Activated T-cell treated with anti-CD3 and anti-CD28 coated beads, Interleukin-2, amount 50 U/mL, for 72 hours (primary cell): ENCODE measurements at places on chromosomes 3 and 15. TPM values are rescaled to one million over a fixed set of nuclear protein-coding genes. Genes with fewer than 3 reads are reported as not detected.

DNA sequence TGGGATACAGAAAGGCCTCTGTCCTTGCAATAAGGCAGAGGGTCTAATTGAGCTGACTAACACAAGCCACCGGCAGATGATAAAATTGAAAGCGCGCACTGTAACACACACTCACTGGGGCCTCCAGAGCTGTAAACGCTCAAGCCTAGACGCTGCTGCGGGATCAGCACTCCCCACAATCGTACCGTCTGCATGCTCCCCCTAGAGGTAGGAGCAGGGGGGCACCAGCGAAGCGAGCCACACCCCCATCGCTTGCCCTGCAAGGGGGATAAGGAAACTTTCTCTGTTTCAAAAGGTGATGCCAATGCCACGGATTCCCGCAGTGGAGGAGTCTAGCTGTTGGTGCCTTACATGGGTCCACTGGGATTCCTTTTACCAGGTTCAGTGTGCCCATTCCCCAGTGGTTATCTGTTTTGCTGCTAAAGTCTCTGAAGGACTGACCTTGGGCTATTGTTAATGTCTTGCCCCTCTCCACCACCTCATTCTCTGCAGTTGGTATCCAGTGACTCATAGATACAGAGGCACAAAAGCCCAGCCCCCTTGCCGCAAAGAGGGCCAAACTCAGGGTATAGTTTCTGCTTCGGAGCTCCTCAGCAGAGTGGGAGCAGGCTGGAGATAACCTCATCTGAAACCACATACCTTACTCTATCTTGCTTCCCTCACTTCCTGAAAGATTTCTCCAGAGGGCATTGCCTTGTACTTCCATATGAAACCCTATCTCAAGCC, 139.3 kb upstream of the KBTBD8 start:
- DNase-seq = no peak
- no peaks in the 10 kb centered on the region for H3K4me1 ChIP-seq
- H3K27me3 ChIP-seq = peaks cover 7% of the 10 kb centered on the region
- H3K4me3 ChIP-seq = no peak overlapping the region
- H3K27ac ChIP-seq = no peak overlapping the region

- H3K27ac ChIP-seq = no peak overlapping the region
- H3K4me3 ChIP-seq = peak overlapping the region; percentile 11
- peaks cover 8% of the 10 kb centered on the region for H3K36me3 ChIP-seq
- H3K27me3 ChIP-seq = no peaks in the 10 kb centered on the region
- peaks cover 53% of the 10 kb centered on the region for H3K4me1 ChIP-seq
These were observed 2.8 kb upstream of the C15orf40 start for GRCh38 chr15:83014205-83014653.

DNA sequence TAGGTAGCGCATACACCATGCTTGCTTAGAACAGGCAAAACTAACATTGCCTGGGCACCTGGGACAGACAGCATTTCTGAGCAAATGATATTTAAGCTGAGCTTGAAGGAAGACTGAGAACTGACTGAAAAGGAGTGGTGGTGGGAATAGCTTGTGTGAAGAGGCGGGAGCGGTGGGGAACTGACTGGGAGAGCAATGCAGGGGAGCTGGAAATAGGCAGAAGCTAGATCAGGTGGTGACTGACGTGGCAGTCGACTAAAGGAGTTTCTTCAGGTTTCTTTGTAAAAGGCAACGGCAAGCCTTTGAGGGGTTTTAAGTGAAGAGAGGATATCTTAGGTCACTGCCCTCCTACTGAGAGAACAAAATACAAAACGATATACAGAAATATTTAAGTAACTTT, 61.8 kb downstream of the NEO1 start:
- no peaks in the 10 kb centered on the region for H3K36me3 ChIP-seq
- H3K4me1 ChIP-seq = no peaks in the 10 kb centered on the region
- DNase-seq = no peak
- H3K4me3 ChIP-seq = no peak overlapping the region

- DNase-seq = peak; percentile 78
- peaks cover 4% of the 10 kb centered on the region for H3K4me1 ChIP-seq
- peaks cover 5% of the 10 kb centered on the region for H3K36me3 ChIP-seq
- no peak overlapping the region for H3K27ac ChIP-seq
These were observed 43.9 kb upstream of the RYK start for GRCh38 chr3:134294302-134295280.

GRCh38 chr3:140199743-140200142, 264.8 kb downstream of the CLSTN2 start:
- no peak for DNase-seq
- H3K27ac ChIP-seq = no peak overlapping the region
- H3K4me1 ChIP-seq = no peaks in the 10 kb centered on the region
- H3K27me3 ChIP-seq = peaks cover 22% of the 10 kb centered on the region

The SLC24A5 gene
- total RNA-seq = not detected

The TMEM212 gene
- not detected for total RNA-seq

The RETNLB gene
- total RNA-seq = not detected

The C3orf33 gene
- 3.3 TPM for total RNA-seq

The SLC12A1 gene
- total RNA-seq = not detected
